ENCODE measurements at places on chromosomes 12 and 14.

DNA sequence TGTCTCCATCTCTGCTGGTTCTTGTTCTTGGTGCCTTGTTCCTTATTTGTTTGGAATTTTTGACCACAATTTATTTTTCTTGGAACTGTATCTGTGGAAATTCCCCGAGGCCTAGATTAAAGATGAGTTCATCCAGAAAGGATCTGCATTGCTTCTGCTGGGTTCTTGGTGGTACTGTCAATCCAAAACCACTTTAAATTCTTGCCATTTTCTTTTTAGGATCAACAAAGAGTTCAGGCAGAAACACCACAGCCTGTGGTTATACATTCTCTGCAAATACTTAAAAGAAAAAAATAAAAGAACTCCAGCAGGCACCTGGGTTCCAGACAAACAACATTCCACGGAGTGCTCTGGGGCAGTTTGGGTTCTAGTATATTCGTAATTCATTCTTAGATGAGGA lies 6.0 kb upstream of the VAMP1 start:
- DNase-seq, result no peak

DNA sequence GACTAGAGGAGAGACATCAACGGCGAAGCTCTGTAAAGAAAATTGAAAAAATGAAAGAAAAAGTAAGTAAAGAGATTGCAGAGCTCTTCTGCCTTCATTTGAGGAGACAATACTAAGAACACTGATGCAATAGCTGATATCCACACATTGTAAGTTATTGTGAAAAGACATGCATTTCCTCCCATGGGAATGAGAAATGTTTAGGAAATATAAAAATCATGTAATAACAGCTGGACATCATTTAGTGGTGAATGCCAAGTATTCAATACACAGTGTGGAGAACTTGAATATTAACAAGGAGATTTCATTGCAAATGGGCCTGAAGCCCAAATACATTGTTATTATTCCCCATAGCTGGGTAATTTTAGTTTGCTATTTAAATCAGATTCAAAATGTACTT lies 179.2 kb downstream of the KICS2 start:
- no peak for DNase-seq

- peak; percentile 68 for DNase-seq
Observed at GRCh38 chr12:32918890-32919801, 22.6 kb upstream of the PKP2 start.

GRCh38 chr14:55884819-55885218 lies 233.4 kb upstream of the PELI2 start:
- peak; percentile 45 for DNase-seq

DNA sequence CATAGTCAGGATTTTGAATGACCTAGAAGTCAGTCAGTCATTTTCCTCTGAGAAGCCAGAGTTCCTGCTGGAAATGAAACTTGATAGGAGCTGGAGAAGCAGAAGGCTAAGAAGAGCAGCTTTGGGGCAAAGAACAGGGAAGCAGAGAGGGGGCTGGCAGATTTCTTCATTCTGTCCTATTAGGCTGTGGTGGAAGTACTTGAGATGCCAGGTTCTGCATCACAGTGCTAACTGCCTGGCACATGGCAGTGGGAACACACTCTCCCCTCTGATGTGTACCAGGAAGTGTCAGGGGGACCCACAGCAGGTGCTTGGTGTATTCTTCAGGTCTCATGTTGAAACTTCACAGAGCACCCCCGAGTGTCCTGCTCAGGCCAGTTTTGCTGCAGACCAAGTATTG lies 61.0 kb downstream of the SUSD6 start:
- DNase-seq, result no peak

DNA sequence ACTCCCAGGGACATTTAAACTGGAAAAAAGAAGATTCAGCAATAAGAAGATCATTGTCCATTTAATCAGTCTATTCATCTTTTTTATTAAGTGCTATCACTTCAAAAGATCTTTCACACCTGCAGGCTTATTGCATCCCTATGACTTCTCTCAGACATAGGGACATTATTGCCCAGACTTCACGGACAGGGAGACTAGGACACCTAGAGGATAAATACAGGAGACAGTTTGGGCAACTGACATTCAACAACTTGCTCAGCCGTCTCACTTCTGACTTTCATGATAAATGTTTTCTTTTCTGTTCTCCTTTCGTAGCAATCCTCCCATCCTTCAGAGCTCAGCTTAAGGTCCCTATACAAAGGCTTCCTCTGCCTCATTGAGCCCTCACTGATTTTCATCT lies 84.3 kb downstream of the TMEM30B start:
- DNase-seq, result no peak

GRCh38 chr12:65798918-65799317 lies 25.4 kb upstream of the HMGA2 start:
- peak; percentile 52 for DNase-seq

GRCh38 chr12:124715121-124715990 lies 147.9 kb upstream of the NCOR2 start:
- DNase-seq, result no peak

GRCh38 chr12:97452230-97452629 lies 10.4 kb upstream of the RMST start:
- no peak for DNase-seq
